ENCODE measurements at places on chromosomes 3 and 15.
A peak's percentile ranks its signal among the peaks of the same experiment; 100 is the strongest.

GRCh38 chr3:35739181-35739809, 100.0 kb downstream of the ARPP21 start:
- peak; percentile 37 for DNase-seq

- no peak for DNase-seq
Observed at GRCh38 chr3:7574435-7574834, 713.5 kb downstream of the GRM7 start.

GRCh38 chr3:182843478-182843877, 50.2 kb downstream of the ATP11B start:
- no peak for DNase-seq

GRCh38 chr15:90902040-90902839, 862 bp upstream of the MAN2A2 start:
- peak; percentile 98 for DNase-seq

- DNase-seq: no peak
Observed at GRCh38 chr3:126661532-126662364, 6.8 kb upstream of the TXNRD3 start.

- no peak for DNase-seq
Observed at GRCh38 chr3:191327526-191327925, 1.7 kb upstream of the CCDC50 start.

- DNase-seq: no peak
Observed at GRCh38 chr3:126451511-126451910, 24.2 kb downstream of the ZXDC start.

GRCh38 chr3:185995352-185995751, 57.5 kb upstream of the TRA2B start:
- DNase-seq: no peak

GRCh38 chr3:104596054-104596453, 770.7 kb upstream of the ALCAM start:
- DNase-seq: no peak

- no peak for DNase-seq
Observed at GRCh38 chr15:60912984-60913697, 316.0 kb downstream of the RORA start.

- DNase-seq: no peak
Observed at GRCh38 chr3:12194209-12194608, 35.5 kb upstream of the TIMP4 start.

DNA sequence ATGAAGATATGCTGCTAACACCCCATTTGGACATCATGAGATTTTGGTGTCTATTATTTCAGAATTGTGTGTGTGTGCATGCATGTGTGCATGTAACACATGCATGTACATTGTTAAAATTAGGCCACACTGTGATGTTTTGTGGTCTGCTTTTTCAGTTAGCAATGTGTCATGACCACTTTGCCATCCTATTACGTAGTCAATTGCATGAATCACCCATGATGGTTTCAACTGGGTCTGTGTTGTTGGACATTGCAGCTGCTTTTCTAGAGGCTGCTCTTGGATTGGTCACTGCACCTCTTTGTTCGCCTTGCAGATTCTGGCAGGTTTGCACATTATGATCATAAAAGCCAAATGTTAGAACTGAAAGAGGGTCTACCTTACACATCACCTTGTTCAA, 101.0 kb upstream of the THBS1 start:
- DNase-seq: no peak

DNA sequence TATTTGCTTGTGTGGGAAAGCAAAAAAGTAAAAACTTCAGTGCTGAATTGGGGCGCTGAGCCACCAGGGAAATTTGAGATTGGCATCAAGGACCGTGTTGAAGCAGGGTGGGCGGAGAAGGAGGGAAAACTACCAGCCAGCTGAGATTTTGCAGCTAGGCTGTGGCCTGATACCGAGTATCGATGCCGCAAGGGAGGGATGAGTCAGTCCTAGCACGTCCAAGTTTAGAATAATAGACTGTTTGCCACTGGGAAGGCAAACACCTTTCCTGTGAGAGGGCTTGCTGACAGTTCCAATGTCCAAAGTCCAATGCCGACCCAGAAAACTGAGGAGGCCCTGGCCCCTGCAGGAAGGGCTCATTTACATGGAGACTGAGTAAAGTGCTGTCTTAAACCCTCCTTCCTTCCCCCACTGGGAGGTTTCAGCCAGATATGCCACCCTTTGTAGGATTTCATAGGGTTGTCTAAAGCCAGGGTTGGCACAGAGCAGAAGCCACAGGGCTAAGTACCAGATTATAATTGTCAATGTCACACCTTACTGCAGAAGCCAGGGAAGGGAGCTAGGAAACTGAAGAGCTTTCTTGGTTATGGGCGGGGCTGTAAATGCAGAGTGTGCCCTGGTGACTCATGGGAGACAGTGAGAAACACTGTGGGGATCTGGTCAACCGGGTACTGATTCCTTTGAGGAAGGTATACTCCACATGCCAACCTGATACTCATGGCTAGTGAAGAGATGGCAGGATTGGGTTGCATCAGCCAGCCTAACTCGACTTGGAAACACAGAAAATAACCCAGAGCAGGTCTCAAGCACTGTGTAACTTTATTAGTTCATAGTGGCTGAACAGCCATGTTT, 28.4 kb upstream of the PIK3CB start:
- DNase-seq: peak; percentile 61

GRCh38 chr3:126580746-126581145, 22.0 kb upstream of the C3orf22 start:
- DNase-seq: no peak

DNA sequence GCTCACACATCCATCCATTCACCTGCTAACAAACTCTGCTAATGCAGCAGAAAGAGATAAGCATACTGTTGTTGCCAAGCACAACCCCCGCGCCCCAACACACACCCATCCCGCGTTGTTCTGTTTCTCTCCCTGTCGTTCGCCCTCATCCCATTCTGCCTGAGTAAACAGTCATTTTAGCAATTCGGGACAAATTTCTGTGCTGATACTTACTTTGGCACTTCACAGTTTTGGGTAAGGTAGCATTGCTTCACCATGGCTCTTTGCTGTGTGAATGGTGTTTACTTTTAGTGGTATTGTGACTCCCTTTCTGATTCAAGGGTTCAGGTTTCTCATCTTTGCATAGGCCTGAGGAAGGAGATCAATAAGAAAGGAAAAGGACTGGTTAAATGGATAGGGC, 149.7 kb downstream of the AKAP13 start:
- DNase-seq: no peak

DNA sequence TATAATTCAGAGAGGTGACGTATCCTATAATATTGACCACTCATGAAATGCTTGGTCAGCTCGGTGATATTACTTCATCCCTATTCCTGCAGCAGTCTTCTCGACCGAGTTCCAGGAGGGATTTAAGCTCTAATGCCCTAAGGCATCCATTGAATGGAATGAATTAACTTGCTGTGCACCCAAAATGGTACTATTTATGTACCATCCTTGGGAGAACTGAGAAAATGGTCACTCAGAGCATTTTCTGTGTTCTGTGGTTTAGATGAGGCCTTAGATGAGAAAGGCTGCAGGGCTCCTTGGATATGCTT, 638 bp downstream of the BLOC1S6 start:
- DNase-seq: no peak

- no peak for DNase-seq
Observed at GRCh38 chr3:127052121-127052561, 69.2 kb downstream of the PLXNA1 start.

DNA sequence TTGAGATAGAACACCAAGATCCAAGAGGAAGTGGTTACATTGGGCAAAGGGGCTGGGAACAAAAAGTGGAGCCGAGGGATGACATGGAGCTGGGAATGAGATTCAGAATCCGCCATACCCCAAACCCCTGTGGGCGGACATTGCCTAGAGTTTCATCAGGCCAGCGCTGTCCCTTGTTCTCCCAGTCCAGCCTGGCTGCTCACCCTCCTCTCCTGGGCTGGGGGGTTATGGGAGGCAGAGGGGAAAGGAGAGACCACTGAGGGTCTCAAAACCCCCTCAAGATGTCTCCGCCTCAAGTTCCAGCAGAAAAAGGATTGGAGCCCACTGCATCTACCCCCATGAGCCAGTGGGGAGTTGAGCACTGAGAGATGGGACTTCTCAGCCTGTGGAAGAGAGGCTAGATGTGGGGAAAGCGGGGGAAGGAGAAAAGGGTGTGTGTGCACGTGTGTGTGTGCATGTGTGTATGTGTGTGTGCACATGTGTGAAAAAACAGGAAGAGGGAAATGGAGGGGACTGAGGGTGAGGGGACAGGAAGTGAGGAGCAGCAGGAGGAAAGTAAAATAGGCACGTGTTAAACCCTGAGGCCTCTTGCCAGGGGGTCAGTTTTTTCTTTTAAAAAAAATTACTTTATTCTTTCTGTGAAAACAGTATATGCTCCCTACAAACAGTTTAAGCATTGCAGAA, 14.3 kb downstream of the GRM2 start:
- no peak for DNase-seq

DNA sequence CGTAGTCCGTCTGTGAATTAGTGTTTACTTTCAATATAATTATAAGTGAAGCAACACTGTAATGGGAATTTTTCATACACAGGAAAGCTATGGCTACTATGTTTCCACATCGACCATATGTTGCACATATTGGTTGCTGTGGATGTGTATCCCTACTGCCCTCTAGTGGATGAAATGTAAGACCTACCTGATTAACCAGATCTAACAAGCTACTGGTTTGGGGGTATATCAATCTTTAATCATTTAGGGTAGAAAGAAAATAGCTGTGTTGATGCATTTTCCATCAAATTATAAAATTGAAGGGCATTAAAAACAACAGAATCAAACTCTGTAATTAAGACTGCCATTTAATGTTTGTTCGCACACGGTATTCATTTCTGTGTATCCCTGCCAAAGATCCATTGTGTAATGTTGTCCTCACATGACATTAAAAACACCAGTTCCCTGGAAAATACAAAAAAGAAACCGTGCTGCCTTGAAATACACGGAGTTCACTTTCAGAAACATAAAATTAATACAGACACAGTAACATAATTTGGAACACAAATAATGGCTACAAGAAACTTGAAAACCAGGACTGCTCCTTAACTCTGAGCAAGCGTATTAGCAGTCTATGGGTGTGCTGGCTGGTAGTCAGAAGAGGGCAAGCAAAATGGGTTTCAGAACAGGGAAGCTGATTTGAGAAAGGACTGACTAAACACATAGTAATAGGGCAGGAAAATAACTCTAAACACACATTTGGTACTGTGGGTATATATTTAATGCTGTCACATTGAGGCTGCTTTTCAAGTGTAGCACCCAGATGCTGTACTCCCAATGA, 125.1 kb downstream of the TIGIT start:
- DNase-seq: peak; percentile 48

DNA sequence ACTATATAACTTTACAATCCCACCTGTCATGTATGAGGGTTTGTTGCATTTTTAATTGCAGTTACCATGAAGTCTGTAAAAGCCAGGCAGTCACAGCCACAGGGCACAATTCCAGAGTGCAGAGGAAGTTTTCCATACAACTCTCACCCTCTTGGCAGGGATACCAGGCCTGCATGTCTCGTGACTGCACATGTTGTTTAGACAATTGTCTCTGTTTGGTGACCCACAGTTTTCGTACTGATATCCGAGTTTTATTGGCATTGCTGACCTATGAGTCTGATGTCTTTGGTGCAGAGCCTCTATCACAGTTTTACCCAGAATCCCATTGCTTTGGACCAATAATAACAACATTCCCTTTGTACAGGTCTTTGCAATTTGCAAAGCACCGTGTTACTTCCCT, 24.9 kb upstream of the MYZAP start:
- DNase-seq: no peak

GRCh38 chr3:23359116-23359515, 156.0 kb downstream of the UBE2E2 start:
- DNase-seq: no peak

GRCh38 chr3:14780927-14781507, 37.7 kb upstream of the FGD5 start:
- DNase-seq: peak; percentile 85

- DNase-seq: no peak
Observed at GRCh38 chr15:75198560-75199356, 2.9 kb upstream of the C15orf39 start.

DNA sequence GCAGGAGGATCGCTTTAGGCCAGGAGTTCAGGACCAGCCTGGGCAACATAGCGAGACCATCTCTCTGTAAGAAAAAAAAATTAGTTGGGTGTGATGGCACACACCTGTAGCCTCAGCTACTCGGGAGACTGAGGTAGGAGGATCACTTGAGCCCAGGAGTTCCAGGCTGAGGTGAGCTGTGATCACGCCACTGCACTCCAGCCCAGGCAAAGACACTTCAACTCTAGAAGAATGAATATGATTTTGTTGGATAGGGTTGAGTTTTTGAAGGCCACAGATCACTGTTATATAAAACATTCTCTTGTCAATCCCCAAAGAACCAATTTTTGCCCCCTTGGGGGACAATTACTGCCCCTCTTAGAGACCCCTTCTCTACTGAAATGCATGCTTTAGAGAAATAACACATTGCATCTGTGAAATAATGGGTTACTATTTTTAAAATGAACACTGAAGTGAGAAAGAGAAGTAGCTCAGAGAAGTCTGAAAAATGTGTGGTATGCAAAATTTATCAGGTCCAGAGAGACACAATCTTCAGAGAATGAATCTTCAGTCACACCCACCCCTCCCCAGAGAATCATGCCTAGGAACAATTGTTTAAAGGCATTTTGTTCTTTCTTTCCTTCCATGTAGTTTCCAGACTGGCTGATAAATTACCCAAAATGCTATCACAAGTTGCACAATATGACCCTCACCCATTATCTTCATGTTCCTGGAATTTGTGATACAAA, 42.7 kb downstream of the METTL6 start:
- no peak for DNase-seq

DNA sequence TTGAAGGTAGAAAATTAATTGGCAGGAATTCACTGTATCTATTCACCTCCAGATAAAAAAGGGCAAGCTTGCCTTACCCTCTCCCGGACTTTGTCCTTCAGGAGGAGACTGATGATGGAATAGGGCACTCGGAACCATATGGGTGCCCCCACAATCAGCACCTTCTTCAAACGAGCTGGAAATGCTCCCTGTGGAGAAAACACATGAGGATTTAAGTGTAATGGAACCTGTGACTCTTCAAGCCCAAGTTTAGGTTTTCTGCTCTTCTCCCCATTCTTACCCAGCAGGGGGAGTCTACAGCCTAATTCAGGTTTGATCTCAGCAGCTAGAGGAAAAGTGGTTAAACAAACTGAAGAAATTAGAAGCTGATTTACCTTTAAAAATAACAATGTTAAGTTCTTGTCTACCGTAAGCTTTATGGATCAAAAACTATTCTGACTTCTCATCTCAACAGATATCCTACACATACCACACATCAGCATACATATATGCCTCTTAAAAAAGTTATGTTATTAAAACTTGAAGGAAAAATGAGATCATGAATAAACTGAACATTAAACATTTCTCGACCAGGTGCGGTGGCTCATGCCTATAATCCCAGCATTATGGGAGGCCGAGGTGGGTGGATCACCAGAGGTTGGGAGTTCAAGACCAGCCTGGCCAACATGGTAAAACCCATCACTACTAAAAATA, 57.5 kb upstream of the SIN3A start:
- peak; percentile 23 for DNase-seq

- DNase-seq: no peak
Observed at GRCh38 chr15:70526221-70526973, 237.0 kb downstream of the UACA start.

Measured in iPS-NIHi11 (cell line).